ENCODE measurements at places on chromosomes 11 and 22.

GRCh38 chr22:34036931-34037330 is 116.7 kb upstream of the LARGE1 start:
- no peak for DNase-seq

DNA sequence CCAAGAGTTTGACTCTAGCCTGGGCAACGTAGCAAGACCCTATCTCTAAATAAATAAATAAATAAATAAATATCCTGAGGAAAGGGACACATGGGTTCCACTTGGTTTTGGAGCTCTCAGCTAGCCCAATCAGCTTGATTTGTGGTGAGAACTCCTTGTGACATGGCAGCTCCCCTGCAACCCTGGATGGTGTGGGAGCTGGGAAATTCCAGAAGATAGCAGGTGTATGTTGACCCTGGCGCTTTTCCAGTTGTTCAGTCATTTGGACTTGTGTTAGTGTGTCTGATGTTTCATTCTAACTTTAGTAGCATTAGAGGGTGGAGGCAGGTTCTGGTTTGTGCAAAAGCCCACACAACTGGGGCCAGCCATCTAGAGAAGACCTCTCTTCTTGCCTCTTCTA is 148.5 kb upstream of the NCAM1 start:
- DNase-seq: no peak

GRCh38 chr11:125281831-125282595 is 117.5 kb downstream of the PKNOX2 start:
- no peak for DNase-seq

GRCh38 chr22:46350121-46350520 is 14.6 kb downstream of the TRMU start:
- no peak for DNase-seq

- no peak for DNase-seq
Measured at GRCh38 chr11:79949574-79949973, 508.7 kb upstream of the TENM4 start.

DNA sequence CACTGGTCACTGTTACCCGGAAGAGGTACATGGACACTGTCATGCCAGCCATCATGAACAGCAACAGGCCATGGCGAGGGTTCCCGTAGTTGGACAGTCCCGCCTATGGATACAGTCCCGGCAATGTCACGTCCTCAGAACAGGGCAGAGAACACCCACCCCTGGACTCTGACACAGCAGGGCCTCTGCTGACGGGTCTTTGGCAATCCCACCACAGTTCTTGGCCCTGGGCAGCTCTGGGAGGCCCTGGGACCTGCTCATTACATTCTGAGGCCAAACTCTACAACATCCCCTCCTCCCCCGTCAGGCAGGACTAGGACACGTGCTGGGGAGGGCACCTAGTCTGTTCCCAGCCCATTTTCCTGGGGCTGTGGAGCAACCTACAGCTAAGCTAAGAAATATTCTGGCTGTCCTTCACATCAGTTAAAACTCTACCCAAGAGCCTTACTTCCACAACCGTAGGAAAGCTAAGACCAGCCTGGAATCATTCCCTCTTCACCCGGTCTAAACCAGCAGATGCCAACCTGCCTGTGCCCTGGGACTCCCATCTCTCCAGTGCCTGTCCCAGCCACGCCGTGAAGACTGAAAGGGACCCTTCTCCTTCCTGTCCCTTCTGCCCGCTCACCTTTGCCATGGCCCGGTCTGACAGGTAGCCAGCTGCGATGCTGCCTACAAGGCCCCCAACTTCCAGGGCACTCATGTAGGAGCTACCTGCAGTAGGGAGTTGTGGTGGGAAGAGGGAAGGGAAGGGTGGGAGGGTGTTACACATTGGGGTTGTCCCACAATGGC is 4.5 kb downstream of the SLC37A4 start:
- no peak for DNase-seq

- DNase-seq: no peak
Measured at GRCh38 chr22:36963302-36963701, 49.9 kb downstream of the CSF2RB start.

DNA sequence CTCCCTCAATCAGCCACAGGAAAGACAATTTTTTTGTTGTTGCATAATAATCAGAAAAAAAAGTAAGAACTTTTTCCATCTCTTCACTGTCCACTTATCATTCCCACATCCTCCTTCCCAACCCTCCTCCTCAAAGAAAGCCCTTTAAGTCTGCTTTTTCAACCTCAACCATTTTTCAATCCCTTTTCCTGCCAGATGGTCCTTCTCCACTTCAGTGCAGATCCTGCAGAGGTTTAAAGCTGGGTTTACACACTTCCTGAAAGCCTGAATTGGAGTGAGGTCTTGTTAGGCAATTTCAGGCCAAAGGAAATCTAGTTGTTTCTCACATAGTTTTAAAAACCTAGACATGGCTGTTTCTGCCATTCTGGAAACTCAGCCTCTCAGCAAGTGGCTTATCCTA is 78.3 kb downstream of the RPL27A start:
- DNase-seq: no peak

GRCh38 chr11:123185326-123185725 is 9.7 kb downstream of the CLMP start:
- DNase-seq: no peak

DNA sequence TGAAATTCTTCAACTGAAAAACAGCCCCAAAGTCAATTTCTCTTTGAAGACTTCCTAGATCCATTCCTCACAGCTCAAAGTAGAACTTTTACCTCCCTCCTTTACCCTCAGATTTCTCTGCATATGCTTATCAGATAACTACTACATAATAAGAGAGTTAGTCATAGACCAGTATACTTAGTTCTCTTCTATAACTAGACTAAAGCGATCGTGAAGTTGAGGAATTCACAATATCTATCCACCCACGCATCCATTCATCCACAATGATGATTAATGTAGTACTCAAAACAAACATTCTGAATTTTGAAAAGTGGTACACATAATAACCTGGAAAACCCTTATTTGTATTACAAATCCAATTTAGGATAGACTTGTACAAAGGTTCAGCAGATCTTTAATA is 800.9 kb upstream of the TENM4 start:
- no peak for DNase-seq

GRCh38 chr11:83222499-83222898 is 29.0 kb downstream of the ANKRD42 start:
- DNase-seq: no peak

DNA sequence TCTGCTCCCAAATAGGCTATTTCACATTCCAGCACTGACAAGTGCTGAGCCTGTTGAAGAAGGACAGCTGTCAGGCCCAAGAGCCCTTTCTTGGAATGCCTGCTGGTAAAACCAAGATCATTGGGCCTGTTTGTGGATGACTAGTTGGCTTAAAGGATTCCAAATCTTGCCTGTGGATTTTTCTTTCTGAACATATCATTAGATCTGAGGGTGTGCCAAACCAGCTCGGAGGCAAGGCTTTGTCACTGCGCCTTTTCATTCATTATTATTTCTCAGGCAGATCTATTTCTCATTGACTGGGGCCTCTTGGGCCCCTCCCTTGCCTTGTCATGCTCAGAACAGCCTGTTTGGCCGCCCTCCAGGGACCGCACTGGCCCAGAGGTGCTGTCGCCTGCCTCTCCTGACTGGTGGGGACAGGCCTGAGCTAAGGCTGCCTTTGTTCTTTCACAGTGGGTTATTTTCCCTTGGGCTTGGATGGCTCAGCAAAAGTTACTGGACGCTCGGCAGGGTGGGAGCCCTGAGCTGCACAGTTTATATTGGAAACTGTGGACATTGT is 222.7 kb upstream of the SESN3 start:
- no peak for DNase-seq

DNA sequence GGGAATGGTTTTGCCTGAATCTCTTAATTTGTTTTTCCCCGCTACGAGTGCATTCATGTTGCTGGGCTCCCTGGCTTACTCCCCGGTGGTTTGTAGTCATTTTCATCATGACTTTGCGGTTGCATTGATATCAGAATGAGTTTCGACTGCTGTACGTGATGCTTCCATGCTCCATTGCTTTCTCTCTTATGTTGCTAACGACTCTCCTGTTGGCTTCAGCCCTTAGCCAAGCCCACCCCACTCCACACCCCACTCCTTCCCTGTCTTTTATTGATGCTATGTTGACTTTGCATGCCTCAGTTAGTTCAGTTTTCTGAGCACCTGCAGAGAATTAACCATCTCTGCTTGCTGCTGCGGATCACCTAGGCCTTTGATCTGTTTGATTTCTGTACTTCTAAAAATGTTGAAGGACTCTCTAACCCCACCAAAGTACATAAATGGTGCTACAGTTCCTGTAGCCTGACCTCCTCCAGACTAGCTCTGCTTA is 65.3 kb downstream of the ARFGAP2 start:
- DNase-seq: no peak

GRCh38 chr11:75536786-75537641 is 11.3 kb upstream of the GDPD5 start:
- peak; percentile 43 for DNase-seq

DNA sequence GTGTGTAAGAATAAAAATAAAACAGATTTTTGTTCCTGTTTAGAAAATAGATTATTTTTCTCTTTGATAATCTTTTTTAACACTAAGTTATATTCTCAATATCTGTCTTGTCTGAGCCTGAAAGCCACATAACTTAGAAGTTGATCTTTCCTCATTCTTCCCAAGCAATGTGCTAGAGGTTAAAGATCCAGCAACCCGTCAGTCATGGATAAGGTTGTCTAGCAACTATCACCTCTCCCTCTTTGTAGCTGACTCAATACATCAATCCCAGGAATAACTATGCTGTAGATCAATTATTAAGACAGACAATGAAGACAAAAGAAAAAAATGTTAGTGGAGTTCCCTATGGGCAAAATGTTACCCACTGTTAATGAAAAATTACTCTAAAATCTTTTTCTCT is 813.1 kb upstream of the CCDC179 start:
- DNase-seq: no peak

DNA sequence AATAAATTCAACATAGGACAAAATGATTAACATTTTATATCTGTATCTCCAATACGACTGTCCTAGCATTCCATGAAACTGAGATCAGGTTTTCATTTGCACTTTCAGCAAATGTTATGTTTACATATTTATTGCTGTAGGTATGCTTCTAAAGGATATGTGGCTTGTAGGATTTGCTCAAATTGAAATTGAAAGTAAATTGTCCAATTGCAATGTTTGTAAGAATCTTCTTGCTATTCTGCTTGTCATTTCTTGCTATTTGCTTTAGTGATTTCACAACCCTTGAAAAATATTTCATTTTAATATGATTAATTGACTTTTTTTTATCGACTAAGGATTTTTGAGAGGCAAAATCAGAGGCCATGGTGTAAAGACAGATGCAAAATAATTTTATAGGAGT is 904.2 kb upstream of the RAG2 start:
- no peak for DNase-seq

DNA sequence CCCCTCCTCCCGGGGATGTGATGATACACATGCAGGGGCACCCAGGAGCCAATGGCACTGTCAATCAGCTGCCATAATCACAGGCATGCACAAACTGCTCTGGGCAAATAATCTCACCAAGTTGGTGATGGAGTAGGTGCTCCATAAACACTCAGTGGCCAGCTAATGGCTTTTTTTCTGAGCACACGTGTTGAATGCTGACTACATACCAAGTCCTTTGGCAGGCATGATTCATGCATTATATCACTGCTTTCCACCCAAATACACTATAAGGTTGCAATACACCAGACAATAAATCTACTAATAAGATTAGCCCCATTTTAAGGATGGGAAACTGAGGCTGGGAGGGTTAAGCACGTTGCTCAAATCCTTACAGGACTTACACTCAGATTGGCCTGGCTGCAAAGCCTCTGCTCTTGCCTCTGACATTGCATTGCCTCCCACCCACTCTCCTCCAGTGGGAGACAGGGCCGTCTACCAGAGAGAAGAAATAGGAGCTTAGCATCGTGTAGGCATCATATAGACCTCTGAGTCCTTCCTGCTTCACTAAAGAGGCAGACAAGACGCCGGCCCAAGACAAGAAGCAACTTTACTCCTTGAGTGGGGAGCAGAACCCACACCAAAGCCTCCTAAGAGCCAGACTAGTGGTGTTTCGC is 32.7 kb upstream of the ACCSL start:
- DNase-seq: no peak

GRCh38 chr11:64539711-64540427 is 51.2 kb upstream of the SLC22A12 start:
- no peak for DNase-seq

GRCh38 chr11:111735262-111736116 is 30.7 kb downstream of the PPP2R1B start:
- no peak for DNase-seq

DNA sequence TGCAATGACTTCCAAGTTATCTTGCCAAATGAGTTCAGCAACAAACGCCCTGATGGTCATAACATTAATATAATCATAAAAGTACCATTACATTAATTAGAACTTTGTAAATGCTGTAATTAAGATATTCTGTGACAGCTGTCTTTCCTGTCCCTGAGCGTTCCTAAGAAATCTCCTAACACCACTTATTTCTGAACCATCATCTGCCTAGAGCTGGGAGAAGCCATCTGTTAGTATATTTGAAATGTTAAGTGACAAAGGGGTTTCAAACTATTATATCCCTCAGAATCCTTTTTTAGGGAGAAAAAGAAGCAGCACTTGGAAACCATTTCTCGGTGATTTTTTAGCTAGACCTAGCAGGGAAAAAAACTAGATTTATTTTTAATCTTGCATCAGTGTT is 657.5 kb downstream of the FAM181B start:
- DNase-seq: no peak

- DNase-seq: no peak
Measured at GRCh38 chr11:12827929-12828812, 153.9 kb downstream of the TEAD1 start.

GRCh38 chr11:31813391-31814175 is 2.5 kb upstream of the PAX6 start:
- no peak for DNase-seq

DNA sequence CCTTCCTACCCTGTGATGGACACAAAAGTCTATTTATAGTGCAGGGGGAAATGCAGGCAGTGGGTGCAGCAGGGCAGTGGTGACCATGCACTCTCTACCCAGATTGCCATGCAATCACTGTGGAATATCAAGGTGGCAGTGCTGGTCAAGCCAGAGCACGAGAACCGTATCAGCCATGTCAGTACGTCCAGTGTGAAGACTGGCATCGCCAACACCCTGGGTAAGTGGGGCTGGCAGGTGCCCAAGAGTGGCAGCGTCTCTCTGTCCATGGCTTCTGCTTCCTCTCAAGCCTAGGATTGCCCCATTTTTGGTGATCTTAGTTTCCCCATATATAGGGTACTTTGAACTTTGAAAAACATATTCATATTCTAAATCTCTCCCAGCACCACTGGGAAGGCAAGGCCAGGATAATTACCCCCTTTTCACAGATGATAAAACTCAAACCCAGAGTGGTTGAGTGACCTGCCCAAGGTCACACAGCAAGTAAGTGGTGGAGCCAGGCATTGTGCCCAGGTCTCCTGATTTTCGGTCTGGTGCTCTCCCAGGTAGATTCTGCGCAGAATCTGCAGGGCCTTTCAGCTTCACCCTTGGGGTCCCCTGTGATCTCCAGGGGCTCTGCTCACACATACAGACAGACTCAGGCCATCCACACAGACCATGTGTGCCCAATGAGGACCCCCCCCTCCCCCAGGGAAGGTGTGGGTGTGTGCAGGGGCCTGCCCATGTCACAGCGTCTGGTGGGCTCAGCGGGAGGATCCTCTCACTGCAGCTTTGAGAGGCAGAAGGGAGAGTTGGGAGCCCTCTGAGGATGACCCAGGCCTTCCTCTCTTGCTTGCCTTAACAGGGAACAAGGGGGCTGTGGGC is 7.1 kb downstream of the INPPL1 start:
- DNase-seq: no peak

GRCh38 chr22:21077884-21078508 is 32.2 kb downstream of the LRRC74B start:
- DNase-seq: no peak
